Dorsolateral prefrontal cortex (tissue), 122 donors: ENCODE measurements at places on chromosomes 2 and 18. TPM values are rescaled to one million over a fixed set of nuclear protein-coding genes. Genes with fewer than 3 reads are reported as not detected.

SIX2 gene
- 0.31 TPM for total RNA-seq

EPB41L3 gene
- total RNA-seq, result 275 TPM

KCNG3 gene
- total RNA-seq, result 11.4 TPM

GRCh38 chr18:76430636-76431035 lies 64.4 kb downstream of the ZNF516 start:
- DNase-seq, result no peak

- DNase-seq, result no peak
These were observed 200.9 kb upstream of the FN1 start for GRCh38 chr2:215636816-215637215.

GRCh38 chr2:46471019-46471583 lies 8.3 kb upstream of the TMEM247 start:
- no peak for DNase-seq

- DNase-seq, result no peak
These were observed 124.1 kb downstream of the MEMO1 start for GRCh38 chr2:31886700-31887099.
